ENCODE measurements at places on chromosomes 3 and 15.

DNA sequence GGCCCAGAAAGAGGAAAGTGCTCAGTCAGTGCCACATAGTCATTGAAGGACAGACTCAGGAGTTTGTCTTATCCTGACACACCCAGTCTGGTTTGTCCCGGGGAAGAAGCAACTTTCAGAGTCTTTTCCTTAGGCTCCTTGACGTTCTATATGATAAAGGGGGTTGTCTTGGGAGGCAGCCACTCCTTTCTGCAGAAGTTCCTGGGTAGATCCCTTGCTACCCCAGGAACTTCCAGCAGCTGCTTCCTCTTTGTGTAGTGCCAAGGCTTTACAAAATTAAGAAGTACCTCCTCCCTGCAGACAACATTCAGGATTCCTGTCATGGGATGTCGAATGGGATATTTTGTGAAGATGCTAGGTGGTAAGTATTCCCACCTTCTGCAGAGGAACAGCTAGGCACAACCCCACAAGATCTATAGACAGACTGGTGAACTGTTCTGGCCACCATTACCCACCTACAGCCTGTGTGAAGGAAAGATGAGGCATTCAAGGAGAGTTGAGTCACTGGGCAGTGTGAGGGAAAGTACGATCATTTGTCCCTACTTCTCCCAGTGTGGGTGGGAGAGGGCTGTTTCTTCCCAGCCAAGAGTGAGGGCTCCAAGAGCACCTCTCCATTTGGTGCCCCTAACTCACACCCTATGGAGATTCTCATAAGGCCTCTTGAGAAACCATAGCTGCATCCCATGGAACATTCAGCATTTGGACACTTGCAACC lies 11.3 kb downstream of the TMEM266 start:
- DNase-seq, result no peak

DNA sequence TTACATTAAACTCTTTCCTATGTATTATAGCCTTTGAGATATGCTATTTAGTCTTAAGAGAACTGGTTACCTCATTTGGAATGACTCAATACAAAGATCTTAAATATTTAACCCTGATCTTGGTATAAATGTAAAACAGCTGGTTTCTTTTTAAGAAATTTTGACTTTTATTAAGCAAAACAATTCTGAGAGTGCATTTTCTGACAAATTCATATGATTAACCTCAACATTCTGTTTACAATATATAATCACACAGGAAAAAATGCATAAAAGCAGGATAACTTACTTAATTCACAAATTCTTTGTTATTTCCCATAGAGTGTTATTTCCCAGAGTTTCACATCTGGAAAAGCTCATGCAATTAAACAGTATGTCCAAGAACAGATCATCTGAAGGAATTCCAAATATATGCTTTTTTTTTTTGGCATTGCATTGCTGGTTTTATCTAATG lies 400.4 kb upstream of the THBS1 start:
- no peak for DNase-seq

GRCh38 chr3:20310629-20311028 lies 124.6 kb upstream of the SGO1 start:
- no peak for DNase-seq

- DNase-seq, result no peak
Observed at GRCh38 chr3:129657261-129658046, 51.0 kb upstream of the PLXND1 start.

DNA sequence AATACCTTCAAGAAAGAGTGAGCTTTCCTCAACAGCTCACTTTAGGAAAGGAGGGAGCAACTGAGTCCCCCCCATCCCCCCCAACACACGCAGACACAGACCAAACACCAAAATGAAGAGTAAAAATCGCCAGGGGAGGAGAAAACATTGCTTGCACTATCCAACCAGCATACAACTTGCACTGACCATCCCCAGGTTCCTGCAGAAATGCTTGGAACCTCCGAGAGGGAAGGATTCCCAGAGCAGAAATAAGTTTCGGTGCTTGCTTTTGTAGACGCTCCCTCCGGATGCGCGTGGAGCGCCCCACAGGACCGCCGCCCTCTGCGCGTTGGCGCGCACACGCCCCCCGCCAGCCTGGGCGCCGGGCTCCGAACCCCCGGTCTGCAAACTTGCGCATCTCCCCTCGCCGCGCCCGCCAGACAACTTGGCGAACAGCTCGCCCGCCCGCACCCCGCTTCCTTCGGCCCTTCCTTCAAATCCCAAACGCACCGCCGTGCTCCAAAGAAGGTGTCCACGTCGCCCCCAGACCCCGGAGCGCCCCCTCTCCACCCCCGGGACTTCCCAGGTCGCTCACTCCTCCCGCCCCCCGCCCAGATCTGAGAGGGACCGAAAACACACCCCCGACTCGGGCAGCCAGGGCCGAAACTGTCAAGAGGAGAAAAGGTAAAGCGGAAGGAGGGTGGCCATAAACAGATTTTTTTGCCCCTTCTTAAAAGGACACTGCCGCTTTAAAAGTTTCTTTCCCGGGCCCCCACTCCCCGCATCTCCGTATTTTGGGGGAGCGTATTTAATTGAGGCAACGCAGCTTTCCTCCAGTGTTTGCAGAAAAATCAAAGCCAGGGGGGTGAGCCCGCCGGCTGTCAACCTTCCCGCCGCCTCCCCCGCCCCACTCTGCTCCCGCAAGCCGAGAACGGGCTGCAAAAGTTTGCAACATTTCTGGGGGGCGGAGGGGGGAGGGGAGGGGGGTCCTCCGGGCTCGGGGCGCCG lies 859 bp downstream of the RORA start:
- DNase-seq, result no peak
